ENCODE measurements at places on chromosomes 3 and 15.

DNA sequence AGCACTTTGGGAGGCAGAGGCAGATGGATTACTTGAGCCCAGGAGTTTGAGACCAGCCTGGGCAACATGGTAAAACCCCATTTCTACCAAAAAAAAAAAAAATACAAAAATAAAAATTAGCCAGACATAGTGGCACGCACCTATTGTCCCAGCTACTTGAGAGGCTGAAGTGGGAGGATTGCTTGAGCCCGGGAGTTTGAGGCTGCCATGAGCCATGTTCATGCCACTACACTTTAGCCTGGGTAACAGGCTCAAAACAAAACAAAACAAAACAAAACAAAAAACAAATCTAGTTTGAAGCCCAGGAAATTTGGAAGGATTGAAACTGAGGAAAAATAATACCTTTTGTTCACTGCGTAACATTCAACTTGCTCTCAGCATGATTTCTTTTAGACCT is 16.6 kb downstream of the TMOD3 start:
- DNase-seq = no peak

- no peak for DNase-seq
These were observed 15.5 kb downstream of the TNFAIP8L3 start for GRCh38 chr15:51079226-51079625.

- no peak for DNase-seq
These were observed 7.5 kb downstream of the CSNK1G1 start for GRCh38 chr15:64348455-64348854.

- DNase-seq = no peak
These were observed 4.5 kb downstream of the AMIGO3 start for GRCh38 chr3:49714728-49715550.

- DNase-seq = no peak
These were observed 67.7 kb downstream of the LDHAL6B start for GRCh38 chr15:59274126-59274970.

GRCh38 chr3:142946861-142947260 is 16.6 kb downstream of the PAQR9 start:
- no peak for DNase-seq

DNA sequence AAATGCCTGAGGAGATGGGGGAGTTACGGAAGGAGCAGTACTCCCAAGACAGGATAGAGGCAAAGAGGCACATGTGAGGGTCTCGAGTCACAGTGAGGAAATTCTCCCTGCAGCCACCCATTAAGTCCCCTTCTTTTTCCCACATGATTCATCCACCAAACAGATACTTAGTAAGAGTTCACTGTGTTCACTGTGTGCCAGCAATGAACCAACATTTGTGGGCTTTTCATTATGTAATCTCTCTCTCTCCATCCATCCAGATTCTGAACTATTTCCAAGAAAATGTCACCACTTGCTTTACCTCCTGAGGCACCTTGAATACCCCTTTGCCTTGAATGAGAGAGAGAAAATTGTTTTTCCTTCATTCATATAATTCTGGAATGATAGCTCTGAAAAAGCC is 24.6 kb upstream of the LRRFIP2 start:
- no peak for DNase-seq

DNA sequence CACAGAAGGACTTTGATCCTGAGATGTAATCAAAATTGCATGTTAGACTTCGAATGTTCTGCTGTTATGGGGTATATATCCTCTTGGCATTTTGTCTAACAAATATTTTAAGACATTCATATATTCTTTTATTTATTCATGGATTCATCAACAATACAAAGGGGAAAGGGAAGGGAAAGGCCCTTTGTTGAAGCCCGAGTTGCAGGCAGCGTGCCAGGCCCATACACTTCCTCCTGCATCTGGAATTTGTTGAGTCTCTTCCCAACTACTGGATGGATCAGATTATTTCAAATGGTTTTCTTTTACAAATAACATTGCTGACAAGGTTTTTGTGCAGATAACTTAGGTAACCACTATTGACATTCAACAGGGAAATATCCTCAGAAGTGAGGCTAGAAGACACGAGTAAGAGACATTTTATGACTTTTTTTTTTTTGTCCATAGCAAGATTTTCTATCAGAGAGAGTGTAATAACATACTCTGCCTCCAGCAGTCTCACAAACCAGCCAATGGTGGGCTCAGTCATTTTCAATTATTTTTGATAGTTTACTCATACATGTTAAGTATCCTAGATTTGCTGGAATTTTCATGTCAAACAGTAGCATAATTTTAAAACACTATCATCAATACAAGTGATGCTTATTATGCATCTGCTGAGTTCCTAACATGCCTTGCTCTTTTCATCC is 94.3 kb downstream of the RPL39L start:
- no peak for DNase-seq

- no peak for DNase-seq
These were observed 14.4 kb upstream of the MITF start for GRCh38 chr3:69724722-69725435.

DNA sequence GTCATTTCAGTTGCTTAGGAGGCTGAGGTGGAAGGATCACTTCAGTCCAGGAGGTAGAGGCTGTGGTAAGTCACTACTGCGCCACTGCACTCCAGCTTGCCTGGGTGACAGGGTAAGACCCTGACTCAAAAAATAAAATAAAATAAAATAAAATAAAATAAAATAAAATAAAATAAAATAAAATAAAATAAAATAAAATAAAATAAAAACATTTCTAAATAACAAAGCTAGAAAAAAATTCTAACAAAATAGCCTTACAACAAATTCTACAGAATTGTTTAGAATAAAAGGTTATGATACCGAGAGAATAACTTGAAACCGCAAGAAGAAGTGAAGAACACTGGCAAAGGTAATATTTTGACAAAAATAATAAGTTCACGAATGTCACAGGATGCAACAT is 794.3 kb downstream of the NR2F2 start:
- DNase-seq = no peak

DNA sequence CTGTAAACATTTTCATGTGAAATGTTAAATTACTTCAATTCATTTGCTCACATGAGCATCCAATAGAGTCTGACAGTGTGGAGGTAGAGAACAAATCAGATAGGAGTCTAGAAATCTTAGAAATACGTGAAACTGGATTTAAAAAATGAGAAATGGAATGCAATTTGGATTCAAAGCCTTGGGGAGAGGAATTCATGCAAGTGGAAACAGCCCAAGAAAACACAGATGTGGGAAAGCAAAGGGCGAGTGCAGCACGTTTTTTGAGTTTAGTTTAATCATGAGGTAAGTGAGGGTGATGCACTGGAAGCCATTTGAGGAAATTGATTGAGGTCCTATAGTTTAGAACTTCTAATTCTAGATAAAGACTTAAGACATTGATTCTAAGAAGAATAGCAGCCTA is 434.7 kb downstream of the C3orf38 start:
- no peak for DNase-seq

DNA sequence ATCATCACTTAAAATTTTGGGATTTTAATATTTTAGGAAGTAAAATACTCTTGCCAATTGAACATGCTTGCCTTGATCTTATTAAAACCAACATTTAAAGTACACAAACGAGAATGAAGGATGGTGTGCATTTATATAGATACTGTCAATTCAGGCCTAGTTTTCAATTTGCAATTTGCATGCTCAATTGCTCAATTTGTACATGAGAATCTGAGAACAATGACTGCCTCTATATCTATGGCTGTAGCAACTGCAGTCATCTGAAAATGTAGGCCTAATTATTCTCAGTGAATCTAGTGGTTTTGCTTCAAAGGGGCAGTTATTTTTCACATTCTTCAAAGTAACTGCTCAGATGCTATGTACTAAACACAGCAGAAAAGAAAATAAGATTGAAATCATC is 18.8 kb downstream of the ZBBX start:
- no peak for DNase-seq

GRCh38 chr3:139757448-139758030 is 79.8 kb upstream of the NMNAT3 start:
- no peak for DNase-seq
